ENCODE measurements at places on chromosomes 7 and 10.

DNA sequence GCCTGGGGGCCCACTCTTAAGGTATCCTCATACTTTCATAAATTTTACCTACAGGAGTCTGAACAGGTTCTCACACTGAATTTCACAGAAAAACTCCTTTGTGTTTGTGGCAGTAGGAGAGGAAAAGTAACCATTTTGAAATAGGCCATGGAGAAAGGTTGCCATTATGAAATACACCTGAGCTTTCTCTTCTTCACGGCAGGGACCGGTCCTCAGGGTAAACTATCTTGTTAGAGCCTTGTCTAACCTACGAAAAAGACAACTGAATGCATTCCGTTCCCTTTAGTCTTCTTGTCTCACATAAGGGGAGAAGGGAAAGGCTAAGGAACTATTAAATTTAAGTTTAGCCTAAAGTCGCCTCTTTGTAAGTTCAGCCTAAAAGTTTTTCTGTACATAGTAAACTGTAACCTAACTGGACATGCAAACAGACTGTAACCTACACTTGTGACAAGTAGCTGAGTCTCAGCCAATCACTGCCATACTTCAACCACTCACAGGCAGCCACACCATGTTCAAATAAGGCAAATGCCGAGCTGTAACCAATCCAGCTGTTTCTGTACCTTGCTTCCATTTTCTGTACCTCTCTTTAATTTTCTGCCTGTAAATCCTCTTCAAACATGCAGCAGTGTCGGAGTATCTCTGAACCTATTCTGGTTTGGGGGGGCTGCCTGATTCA, 14.2 kb upstream of the RNF32 start:
- DNase-seq = no peak

DNA sequence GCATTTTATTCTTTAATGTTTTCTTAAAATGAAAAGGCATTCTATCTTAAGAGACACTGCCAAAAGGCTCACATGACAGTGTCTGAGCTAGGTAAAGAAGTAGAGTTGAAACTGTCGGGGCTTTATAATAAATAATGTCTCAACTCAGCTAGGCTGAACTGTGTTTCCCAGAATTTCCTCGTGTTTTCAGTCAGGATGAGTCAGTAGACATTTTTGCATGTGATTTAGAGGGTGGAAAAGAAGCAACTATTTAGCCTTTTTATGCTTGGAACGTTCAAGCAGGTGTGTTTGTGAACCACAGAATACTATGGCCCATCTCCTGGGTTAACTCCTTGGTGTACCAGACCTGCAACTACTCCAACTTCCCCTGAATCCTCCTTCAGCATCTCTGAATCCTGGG, 23.4 kb upstream of the LIPA start:
- DNase-seq = no peak

DNA sequence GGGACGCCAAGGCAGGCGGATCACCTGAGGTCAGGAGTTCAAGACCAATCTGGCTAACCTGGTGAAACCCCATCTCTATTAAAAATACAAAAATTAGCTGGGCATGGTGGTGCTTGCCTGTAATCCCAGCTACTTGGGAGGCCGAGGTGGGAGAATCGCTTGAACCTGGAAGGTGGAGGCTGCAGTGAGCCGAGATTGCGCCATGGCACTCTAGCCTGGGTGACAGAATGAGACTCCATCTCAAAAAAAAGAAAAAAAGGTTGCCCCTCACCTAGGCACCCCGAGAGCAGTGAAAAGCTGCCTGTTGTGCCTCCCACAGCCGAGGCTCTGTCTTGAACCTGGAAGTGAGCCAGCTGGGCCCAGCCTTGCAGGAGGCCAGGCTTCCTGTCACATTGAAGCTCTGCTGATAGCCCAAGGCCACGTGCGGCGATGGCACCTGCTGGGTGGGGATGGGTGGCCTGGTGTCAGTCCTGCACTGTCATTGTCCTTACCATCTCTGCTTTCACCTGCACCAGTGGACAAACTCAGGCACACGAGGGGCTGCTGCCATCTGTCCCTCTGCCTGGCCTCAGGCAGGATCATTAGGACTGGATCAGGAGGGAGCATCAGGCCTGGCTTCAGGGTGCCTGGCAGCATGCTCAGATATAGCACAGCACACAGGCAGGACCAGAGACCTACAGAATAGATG, 37.8 kb downstream of the DNAJB12 start:
- DNase-seq = no peak

DNA sequence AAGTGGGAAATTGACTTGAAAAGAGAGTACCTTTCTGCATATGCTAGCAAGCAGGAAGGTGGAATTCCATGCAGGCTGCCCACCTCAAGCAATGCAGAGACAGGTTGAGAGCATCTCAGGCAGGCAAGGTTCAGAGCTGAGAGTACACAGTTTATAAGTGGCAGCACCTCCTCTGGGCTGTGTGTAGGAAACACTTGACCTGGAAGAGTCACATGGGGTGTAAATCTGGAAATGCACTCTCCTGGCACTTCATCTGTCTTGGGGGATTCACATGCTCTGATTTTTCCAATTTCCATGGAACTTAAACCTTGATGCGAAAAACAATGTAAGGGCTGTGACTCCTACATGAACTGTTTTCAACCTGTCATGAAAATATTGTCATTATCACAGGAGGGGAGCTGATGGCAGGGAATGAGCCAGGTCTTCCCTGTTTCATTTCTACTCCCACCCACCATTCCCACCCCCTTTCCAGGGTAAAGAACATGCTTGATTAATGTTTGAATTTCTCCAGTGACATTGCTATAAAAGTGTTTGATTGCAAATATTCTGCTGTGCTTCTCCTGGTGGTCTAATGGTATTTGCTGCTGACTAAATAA, 328.3 kb downstream of the BICC1 start:
- no peak for DNase-seq

- DNase-seq = no peak
Observed at GRCh38 chr7:75638594-75639070, 100.1 kb downstream of the HIP1 start.

GRCh38 chr7:148609045-148609725, 18.6 kb downstream of the C7orf33 start:
- DNase-seq = no peak

DNA sequence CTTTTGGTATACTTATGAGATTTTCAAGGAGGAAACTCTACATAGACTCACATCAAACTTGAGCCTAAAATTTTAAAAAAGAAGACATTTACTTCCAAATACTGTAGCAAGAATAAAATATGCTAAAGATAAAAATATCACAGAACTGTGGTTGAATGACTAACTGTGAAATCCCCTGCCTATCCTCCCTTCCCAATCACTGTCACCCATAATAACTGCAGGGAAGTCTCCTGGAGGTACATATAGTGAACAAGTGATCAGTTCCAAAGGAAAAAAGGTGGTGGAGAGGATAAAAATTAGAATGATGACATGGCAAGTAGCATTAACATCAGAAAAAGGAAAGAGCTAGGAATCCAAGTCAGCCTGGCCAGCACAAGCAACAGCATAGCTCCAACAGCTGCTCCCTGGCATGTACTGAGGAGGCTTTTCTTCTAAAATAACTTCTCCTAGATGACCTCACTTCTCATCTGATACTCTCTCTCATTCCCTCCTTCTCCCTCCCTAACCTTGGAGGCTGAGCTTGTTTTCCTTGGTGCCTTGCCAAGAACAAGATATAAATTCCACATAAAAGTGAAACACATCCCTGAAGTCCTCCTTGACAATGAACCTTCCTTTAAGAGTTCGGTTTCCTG, 124.0 kb downstream of the IQUB start:
- DNase-seq = no peak

DNA sequence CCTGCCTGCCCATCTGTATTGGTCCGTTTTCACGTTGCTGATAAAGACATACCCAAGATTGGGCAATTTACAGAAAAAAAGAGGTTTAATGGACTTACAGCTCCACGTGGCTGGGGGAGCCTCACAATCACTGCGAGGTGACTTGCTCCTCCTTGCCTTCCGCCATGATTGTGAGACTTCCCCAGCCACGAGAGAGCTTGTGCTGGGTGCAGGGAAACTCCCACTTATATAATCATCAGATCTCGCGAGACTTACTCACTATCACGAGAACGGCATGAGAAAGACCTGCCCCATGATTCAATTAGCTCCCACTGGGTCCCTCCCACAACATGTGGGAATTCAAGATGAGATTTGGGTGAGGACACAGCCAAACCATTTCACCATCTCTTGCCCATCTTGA, 111.8 kb downstream of the MYL10 start:
- DNase-seq = no peak

- DNase-seq = no peak
Observed at GRCh38 chr10:1577373-1577770, 160.0 kb downstream of the ADARB2 start.

DNA sequence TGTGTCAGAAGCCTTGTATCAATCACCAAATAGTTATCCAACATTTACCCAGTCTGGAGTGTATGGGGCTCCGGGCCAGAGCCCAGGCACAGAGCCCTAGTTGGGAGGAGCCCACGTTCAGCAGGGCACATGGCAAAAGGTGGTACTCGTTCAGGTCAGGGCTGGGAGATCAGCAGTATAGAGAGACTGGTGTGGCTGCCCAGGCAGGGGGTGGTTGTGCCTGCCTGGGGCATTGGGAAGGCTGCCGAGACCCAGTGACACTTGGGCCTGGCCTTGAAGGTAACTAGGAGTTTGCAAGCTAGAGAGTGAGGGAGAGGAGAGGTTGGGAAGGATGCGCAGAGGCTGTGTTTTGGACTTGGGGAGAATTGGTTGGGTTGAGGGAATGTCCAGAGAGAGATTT, 48.9 kb upstream of the IGFBP3 start:
- DNase-seq = no peak

GRCh38 chr10:114603948-114604347, 54.1 kb downstream of the ABLIM1 start:
- no peak for DNase-seq

DNA sequence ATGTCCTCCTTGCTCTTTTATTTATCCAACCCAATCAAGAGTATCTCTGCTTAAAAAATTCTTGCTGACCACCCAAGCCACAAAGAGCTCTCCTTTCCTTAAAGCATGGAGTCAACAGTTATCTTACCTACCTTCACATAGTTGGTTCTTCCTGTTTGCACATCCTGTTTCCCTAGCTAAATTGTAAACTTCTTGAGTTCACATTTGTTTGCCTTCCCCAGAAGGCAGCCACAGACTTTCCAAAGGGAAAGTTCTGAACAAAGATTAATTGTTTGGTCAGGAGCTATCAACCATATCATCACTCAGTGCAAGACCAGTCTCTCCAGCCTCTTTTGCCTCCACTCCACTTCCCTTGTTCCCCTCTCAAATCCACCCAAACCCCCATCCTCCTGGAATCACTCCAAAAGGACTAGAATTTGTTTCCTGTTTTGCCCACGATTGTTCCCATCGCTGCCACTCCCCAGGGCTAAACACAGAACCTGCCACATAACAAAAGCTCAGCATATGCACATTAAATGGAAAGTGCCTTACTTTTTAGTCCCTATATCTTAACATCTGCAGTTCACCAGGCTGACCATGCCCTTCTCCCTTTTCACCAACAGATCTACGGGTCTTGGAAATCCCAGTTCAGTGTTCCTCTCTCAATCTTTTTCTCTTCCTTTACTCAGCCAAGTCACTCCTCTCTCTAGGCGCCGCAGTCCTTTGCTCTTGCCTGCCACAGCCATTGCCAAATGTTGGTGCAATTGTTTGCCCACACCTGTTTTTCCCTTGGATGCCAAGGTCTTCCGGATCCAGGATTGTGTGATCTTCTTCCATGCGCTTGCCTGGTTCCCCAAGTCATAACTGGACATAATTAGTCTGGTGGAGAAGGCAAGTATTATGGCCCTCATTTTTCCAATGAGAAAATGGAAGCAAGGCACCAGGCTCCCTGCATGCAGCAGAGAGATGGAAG, 265.5 kb downstream of the KCNMA1 start:
- no peak for DNase-seq

DNA sequence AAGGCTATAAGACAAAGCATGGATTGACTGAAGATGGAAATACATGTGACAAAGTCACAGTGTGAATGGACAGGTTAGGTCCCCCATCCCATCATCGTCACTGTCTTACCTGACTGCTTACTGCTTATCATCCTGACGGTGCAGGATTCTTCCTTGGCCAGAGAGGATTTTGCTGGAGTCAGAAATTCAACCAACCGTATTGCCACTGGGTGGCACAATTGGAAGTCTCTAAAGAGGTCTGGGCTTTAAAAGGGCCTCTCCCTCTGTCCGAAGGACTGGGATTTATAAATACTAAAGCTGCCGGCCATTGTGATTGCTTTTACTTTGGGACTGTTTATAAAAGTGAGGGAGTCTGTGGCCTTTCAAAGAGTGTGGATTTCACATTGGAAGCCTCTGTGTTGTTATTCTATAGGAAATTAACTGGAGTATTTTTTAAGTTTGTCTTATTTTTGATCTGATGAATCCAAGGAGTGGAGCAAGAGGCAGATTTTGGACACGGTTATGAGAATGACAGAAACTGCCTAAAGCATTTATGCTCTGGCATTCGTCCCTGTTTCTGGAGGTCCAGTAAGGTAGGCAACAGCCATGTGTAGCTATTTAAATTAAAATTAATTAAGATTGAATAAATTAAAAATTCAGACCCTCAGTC, 113.3 kb upstream of the CREB5 start:
- no peak for DNase-seq

- no peak for DNase-seq
Observed at GRCh38 chr10:52409195-52409594, 95.1 kb downstream of the DKK1 start.

DNA sequence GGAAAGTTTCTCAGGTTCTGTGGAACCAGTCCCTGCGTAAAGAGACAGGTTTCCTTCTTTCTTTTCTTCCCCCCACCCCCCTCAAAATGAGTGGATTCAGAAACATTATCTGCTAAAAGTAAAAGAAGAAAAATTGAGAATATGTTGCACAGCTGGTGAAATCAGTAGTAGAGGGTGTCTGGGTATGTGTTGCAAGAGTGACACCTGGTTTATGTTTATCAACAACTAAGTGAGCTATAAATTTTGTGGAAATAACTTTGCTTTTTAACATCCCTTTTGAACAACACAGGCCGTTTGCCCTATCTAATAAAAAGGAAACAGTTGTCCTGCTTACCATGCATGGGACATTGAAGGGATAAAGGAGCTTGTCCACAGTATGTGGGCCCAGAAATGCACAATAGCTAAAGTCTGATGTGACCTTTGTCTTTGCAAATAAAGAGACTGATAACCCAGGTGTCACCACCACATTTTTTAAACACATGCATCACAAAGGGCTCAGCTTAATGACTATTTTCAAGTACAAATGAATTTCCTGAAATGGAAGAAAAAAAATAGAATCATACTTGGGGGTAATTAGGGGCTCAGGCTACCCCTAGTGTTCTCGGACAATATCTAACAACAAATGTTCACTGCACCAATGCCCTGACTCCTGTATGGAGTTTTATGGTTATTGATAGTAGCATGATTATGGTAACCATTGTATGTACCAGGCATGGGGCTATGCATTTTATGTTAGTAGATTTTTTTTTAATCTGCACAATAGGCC, 221.7 kb upstream of the TCF7L2 start:
- DNase-seq = no peak

- no peak for DNase-seq
Observed at GRCh38 chr7:148700661-148701064, 2.0 kb downstream of the CUL1 start.

- no peak for DNase-seq
Observed at GRCh38 chr10:44689368-44689767, 221.8 kb upstream of the TMEM72 start.

DNA sequence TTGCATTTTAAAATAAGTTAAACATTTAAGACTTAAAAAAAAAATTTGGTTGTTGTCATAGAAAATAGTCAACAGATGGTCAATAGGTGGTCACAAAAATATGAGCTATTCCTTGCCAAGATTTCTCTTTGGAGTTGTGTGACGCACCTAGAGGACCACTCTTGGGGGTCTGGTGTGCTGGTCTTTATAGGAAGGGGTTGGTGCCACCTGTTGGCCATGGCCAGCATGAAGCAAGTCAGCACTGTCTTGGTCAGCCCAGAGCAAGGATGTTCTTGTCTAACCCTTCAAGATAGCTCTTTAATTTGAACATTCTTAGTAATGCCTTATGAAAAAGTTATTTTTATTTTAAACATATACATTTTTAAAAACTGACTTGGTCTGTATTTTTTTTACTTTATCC, 267.9 kb upstream of the CNTNAP2 start:
- DNase-seq = no peak
